CD4-positive, alpha-beta T cell treated with Interleukin-6 at 100 ng/mL for 8 hours (primary cell): ENCODE measurements at places on chromosomes 7 and 10.

GRCh38 chr10:11936389-11937152 is 106.0 kb downstream of the UPF2 start:
- DNase-seq: no peak

- no peak for DNase-seq
Observed at GRCh38 chr7:129644634-129645230, 33.2 kb downstream of the NRF1 start.

DNA sequence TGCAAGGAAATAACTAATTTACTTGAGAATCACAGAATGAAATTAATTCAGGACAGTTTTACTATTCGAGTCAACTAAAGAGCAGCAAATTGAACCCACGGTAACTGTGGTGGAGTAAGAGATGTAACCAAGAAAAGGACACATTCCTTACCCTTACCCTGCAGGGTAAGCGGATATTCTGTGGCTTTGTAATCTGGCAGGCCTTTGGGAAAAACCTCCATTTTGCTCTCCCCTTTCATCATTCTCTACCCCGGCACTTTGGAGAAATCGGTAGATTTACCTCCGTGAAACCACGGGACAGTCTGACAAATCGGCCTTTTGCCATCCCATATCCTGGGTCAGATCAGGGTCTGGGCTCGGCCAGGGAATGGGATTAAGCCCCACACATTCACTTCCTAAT is 18.4 kb downstream of the RCC1L start:
- DNase-seq: no peak

GRCh38 chr7:17178545-17178944 is 119.9 kb upstream of the AHR start:
- no peak for DNase-seq

DNA sequence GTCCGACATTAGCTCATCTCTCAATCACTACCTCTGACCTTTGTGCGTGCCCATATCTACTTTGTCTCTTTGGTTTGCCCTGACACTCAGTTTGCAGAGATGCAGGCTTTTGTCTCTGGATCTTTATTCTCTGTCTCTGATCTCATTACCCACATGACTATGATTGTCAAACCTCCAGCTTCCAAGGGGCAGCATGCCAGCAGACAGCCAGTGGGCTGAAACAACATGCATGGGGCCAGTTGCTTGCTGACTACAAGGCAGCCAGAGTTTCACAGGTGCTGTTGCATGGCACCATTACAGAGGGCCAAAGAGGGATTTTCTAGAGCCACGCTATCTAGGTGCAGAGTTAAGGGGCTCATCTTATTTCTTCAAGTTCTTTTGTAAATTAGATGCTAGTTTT is 146.2 kb downstream of the SPAG6 start:
- no peak for DNase-seq

DNA sequence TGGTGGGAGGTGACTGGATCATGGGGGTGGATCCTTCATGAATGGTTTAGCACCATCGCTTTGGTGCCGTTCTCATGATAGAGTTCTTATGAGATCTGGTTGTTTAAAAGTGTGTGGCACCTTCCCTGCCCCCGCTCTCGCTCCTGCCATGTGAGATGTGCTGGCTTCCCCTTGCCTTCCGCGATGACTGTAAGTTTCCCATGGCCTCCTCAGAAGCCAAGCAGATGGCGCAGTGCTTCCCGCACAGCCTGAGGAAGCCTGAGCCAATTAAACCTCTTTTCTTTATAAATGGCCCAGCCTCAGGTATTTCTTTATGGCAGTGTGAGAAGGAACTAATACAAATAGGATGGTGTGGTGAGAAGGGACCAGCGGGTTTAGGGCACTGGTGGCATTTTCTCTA is 243.3 kb upstream of the CELF2 start:
- DNase-seq: no peak

GRCh38 chr7:136998495-136998894 is 130.0 kb downstream of the CHRM2 start:
- DNase-seq: no peak

DNA sequence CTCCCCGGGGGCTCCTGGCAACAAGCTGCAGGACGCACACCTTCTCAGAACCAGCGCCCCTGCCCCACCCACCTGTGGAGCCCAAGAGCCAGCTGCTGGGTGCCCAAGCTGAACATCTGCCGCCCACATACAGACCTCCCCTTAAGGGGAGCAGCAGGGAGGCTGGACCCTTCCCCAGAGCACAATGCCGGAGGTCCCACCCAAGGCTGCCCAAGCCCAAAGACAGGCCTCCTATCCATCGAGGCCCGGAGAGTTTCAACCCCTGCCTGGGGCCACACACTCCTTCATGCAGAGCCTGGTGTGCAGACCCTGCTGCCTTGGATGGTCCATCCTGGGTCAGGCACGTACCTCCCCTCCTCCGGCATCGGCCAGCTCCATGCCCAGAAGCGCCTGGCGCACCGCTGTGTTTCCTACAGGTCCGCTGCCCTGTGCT is 48.7 kb downstream of the VIPR2 start:
- no peak for DNase-seq

DNA sequence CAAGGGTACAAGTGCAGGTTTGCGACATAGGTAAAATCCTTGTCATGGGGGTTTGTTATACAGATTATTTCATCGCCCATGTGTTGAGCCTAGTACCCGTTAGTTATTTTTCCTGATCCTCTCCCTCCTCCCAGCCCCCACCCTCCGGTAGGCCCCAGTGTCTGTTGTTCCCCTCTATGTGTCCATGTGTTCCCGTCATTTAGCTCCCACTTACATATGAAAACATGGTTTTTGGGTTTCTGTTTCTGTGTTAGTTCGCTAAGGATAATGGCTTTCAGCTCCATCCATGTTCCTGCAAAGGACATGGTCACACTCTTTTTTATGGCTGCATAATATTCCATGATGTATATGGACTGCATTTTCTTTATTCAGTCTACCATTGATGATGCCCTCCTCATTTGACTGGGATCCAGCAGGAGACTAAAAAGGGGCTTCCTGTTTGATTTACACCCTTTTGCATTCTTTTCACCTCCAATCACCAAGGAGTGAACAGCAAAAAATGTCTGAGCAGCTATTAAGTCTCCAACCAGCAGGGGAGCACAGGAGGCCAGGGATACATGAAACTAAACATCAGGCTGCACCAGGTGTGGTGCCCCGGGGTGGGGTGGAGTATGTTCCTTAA is 188.2 kb downstream of the SKIDA1 start:
- DNase-seq: no peak
